Stimulated activated CD4-positive, alpha-beta T cell treated with anti-CD3 and anti-CD28 coated beads, Interleukin-15, amount 100 ng/mL, for 1 hour (primary cell): ENCODE measurements at places on chromosomes 3 and 15.
A peak's percentile ranks its signal among the peaks of the same experiment; 100 is the strongest.

DNA sequence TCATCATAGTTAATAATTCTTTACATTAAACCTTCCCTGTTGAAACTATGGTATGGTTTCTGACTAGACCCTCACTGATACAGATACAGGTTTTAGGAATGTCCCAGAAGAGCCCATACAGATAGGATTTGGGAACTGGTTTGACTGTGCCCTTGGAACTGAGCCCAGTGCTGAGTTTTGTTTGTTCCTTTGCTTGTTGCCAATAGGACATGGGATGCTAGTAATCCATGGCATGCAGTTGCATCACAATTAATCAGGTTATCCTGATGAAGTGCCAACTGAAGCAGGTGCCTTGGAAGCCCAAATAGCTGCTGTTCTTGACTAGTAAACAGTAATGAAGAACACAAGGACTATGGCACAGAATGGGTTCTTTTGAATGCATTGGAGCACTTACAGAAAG lies 230.6 kb downstream of the NEK10 start:
- no peak for DNase-seq

- DNase-seq = no peak
Measured at GRCh38 chr3:112681822-112682325, 40.9 kb upstream of the CCDC80 start.

GRCh38 chr3:169383770-169384169 lies 279.7 kb downstream of the MECOM start:
- no peak for DNase-seq

GRCh38 chr3:188091746-188092145 lies 62.2 kb upstream of the LPP start:
- DNase-seq = no peak

DNA sequence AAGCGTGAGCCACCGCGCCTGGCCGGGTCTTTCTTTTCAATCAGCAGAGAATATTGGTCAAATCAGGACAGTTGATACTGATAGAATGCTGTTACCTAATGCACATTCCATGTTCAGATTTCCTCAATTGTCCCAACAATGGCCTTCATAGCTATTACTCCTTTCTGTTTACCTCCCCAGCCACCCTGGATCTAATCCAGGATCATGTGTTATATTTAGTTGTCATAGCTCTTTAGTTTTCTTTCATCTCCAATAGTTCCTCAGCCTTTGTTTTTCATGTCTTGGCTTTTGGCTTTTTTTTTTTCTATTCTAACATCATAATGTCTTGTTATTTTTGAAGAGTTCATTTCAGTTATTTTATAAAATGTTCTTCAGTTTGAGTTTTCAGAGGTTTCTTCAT lies 14.6 kb downstream of the USP3 start:
- no peak for DNase-seq

DNA sequence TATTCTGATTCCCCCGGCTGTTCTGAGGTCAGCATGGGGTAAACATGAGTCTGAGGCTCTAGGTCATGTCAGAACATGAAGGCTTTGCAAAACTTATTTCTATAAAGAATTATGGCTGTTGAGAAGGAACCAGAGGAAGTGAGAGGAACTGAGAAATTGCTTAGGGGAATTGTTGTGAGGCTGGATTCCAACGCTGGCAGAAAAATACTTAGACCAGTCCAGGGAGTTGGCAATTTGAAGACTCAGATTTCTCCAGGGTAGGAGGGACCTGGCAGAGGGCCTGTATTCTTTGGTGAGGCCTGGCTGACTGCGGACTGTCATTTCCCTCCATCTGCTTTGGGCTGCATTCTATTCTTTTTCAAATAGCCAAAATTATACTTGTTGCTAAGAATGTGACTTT lies 155.5 kb downstream of the PLD1 start:
- DNase-seq = no peak

DNA sequence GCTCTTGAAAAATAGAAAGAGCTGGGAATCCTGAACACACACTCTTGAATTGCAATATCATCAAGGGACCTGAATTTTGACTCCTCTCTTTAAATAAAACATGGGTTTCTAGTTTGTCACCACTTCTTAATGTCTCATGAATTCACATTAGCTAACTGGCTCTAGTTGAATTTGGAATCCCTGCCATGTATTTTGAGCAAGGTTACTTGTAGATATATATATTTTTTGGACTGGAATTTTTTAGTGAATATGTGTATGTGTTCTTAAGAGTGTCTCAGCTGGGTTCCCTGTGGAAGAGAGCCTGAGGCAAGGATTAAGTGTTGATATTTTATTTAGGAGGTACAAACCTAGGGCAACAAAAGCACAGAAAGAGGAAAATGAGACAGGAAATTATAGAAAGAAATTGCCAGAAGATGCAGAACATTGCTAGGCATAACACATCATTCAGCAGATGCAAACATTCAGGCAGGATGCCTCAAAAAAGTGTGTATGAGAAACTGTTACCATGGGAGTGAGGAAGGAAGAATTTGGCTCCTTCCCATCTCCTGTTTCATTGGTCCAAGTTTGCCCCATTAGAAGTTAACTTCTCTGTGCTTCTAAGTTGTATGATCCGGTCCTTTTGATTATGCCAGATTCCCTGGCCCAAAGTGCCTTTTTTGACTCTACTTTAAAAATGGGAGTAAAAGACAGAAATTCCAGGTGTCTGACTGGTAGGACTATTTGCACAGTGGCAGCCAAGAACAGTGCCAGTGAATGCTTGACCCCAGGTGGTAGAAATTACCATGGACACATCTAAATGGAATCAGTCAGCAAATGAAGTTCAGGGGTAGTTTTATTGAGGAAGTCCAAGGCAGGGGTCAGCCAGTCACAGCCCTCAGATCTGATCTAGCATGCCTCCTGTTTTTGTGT lies 253.7 kb upstream of the TGFBR2 start:
- DNase-seq = no peak

- no peak for DNase-seq
Measured at GRCh38 chr15:41513506-41514227, at the start of gene LTK. TSS of gene LTK (minus strand) at chr15:41513827. CDS start at chr15:41513709, 118 bp downstream.

DNA sequence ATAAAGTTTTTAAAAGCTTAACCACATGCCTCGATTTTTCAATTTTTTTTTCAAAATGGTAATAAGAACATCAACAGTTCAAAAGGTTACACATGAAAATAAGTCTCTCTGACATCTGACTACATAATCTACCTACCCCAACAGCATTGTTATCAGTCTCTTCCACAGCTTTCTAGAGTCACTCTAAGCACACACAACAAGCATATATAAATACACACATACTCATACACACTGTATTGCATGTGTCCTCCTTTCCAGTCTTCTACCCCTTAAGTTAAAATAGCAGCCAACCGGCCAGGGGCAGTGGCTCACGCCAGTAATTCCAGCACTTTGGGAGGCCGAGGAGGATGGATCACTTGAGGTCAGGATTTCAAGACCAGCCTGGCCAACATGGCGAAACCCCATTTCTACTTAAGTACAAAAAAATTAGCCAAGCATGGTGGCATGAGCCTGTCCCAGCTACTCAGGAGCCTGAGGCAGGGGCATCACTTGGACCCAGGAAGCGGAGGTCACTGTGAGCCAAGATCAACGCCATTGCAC lies 12.2 kb downstream of the TBL1XR1 start:
- no peak for DNase-seq

DNA sequence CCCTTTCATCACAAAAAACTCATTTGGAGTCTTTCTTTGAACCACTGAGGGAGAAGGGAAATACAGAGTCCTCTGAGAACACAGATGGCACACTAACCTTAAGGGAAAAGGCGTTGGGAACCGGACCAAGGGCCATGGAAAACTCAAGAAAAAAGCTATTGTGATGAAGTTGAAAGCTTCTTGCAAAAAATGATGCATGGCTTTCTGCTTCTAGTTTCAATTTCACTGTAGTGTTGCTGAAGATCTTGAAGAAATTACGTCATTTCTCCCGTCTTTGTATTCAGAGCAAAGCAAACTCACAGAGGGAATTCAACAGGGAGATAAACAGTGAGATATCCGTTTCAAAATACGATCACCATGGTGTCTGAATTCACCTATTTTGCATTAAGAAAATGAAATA lies 642.3 kb upstream of the ADAMTS9 start:
- DNase-seq = no peak

GRCh38 chr3:71064291-71064955 lies 519.1 kb downstream of the FOXP1 start:
- peak; percentile 32 for DNase-seq

- DNase-seq = no peak
Measured at GRCh38 chr3:195103623-195104022, 167.3 kb downstream of the XXYLT1 start.

GRCh38 chr3:69425249-69425648 lies 39.4 kb upstream of the FRMD4B start:
- no peak for DNase-seq
